ENCODE measurements at places on chromosomes 16 and 17.

GRCh38 chr16:57349212-57350031 is 9.2 kb upstream of the CCL22 start:
- DNase-seq = no peak

- peak; percentile 43 for DNase-seq
These were observed 541 bp downstream of the ACACA start for GRCh38 chr17:37405955-37406634.

DNA sequence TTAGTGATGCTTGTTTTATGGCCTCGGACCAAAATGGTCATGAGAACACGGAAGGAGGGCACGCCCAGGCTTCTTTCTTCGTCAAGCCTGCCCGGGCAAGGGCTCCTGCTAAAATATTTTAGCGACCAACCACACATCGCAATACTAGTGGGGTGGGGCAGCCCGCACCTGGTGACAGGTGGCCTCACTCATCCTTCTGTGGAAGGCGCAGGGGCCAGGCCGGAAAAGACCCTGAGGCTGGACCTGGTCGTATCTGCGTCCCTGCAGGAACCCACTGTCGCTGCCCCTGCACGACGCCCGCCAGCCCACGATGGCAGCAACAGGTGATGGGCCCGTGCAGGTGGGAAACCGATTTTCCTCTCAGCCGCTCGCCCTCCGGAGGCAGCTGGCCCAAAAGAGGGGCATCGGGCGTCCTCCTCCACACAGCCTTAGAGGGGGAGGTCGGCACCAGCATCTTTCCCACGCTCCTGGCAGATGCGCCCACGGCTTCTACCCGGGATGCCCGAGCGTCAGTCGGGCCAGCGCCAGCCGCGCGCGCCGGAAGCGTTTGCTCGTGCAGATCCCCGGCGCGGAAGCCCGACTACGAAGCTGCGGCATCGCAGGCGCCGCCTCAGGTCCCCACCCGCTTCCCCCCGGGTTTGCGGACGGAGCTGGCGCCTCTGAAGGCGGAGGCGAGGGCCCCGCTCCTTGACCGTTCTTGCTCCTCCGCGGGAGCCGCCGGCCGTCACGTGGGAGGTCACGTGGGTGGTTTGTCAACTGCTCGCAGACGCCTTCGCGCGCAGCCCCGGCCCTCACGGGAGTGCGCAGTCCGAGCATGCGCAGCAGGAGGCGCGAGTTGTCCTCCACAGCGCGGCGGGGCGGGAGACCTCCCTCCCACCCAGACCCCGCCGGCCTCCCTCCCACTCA is 22.8 kb upstream of the FOXK2 start:
- peak; percentile 95 for DNase-seq

- DNase-seq = no peak
These were observed 114.0 kb downstream of the PRKCB start for GRCh38 chr16:23949630-23950290.

DNA sequence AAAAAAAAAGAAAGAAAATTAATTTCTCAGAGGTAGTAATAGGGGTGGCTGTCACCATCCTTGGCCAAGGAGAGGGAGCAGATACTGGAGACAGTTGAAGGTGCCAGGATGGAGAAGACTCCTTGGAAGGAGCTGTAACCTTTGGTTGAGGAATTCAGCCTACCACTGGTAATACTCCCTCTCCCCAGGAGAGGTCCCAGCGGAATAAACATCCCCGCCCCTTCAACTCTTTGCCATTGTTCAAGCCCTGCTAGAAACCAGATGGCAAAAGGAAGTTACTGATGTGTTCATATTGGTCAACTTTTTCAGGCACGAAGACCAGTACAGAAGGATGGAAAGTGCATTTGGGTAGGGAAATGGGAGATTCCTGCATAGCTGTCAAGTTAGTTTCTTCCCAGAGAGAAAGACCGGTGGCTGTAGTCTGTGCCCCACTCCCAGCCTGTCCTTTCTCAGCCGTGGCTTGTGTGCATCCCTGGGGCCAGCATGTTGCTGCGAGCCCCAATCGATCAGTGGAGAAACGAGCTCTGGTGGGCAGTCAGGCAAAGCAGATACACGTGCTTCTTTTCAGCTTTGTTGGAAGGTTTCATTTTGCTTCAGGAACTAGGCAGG is 612.1 kb downstream of the MAF start:
- DNase-seq = no peak

DNA sequence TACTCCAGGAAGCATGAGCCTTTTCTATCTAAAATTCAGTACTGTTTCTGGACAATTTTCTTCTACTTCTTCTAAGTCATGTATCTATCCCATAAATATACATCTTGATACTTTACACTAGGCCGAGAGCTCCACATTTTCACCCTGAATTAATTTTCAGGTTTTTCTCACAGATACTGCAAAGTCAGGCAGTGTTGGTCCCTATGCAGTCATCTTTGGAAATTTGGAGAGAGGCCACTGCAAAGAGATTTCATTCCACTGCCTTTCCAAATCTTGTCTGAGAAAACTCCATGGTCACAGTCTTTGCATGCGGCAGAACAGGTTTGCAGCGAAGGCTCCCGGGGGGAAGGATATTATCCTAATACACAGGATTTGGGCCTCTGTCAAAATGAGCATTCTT is 28.2 kb downstream of the DUSP14 start:
- no peak for DNase-seq

GRCh38 chr17:76530811-76531485 is 6.6 kb downstream of the CYGB start:
- DNase-seq = no peak

DNA sequence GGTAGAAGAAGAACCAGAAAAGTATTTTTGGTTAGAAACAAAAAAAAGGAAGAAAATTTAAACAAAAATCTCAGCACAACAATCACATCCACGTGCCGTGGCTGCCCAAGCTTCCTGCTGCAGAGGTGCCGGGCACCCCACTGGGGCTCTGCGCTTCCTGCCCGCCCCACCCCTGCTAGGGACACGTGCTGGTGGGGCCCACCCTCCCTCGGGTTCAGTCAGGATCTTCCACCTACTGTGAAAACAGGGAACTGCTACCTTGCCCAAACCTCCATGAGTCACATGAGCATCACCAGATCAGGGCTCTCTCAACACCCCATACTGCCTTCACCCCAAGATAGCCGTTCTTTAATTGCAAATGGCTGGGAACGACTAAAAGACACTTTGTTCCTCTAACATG is 24.4 kb upstream of the CYTH1 start:
- DNase-seq = no peak

DNA sequence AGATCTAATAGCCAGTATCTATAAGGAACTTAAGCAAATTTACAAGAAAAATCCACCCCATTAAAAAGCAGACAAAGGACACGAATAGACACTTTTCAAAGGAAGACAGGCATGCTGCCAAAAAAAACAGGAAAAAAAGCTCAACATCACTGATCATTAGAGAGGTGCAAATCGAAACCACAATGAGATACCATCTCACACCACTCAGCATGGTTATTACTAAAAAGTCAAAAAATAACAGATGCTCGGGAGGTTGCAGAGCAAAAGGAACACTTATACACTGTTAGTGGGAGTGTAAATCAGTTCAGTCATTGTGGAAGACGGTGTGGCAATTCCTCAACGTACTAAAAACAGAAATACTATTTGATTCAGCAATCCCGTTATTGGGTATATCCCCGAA is 9.6 kb downstream of the STX8 start:
- no peak for DNase-seq

- DNase-seq = no peak
These were observed 26.7 kb upstream of the DUSP14 start for GRCh38 chr17:37463039-37463438.

DNA sequence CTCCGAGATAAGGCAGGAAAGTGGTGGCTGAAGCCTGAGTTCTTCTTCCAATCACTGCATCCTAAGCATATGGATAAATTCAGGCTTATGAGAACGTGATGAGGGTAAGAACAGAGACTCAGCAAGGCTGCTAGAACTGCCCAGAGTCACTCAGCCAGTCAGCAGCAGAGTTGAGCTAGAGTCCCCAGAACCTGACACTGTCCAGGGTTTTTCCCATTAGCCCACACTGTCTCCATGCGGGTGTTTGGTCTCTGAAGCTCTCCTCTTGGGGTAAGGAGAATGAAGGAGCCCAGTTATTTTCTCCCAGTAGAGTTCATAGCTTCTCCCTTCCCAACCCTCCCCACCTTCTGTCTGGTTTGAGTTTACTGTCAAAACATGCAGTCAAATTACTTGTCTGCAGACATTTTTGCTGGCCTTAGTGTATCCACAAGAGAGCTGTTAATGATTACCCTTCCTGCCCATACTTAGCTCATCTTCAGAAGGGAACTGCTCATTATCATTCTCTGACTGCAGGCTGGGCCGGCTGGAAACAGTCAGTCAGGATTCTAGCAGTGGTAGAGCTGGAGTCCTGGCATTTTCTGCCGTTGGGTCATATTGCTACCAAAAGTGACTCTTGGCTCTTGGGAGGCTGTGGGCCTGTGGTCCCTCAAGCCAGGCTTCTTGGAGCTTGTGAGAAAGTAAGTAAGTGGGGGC is 460.0 kb downstream of the HS3ST3B1 start:
- no peak for DNase-seq

GRCh38 chr17:21125862-21126261 is 902 bp upstream of the DHRS7B start:
- DNase-seq = no peak

GRCh38 chr16:84720177-84720579 is 20.4 kb downstream of the USP10 start:
- DNase-seq = no peak
